ENCODE measurements at places on chromosomes 13 and 19.

DNA sequence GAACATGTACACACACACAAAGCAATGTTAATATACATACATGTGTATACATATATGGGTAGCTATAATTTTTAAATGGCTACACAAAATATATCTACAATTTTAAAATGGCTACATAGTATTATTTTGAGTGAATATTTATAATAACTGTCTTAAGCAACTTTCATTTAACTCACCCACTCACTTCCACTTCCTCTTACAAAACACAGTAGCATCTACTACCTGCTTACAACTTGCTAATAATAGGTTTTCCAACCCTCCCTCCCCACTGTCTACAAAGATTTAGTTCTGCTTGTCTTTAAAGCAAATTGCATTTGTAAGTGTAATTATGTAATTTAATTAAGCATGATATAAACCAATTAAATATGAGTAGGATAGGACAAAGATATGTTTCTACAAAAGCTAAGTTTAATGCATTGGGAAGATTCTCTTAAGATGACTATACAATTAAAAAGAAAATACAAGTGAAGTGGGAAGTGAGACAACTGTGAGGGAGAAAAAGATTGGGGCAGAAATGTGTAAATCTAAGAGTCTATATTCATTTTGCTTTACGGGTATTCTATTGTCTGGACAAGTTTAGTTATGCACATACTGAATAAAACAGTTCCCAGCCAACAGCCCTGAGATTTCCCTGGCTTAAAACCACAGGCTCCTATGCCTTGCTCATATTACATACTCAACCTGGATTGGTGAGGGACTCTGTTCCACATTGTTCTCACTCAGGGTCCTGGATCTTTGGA lies 583.1 kb downstream of the EFNB2 start:
- no peak for DNase-seq

GRCh38 chr13:96904232-96904631 lies 90.0 kb downstream of the OXGR1 start:
- no peak for DNase-seq

DNA sequence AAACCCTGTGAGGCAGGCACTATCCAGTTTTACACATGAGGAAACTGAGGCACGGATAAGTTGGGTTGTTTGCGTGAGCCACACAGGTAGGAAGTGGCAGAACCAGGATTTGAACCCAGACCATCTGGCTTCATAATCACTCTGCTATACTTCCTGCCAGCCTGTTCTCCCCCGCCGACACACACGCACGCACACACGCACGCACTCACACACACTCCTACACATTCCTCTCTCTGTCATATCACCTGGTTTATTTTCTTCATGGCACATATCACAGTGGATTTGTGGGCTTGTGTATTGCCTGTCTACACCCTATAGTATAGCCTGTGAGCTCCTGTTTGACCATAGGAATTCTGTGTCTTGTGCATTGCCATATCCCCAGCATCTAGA lies 140.0 kb downstream of the SIPA1L3 start:
- DNase-seq: no peak

- no peak for DNase-seq
Observed at GRCh38 chr13:100089465-100090032, 656 bp downstream of the PCCA start.

- DNase-seq: no peak
Observed at GRCh38 chr19:15315101-15315500, 17.2 kb downstream of the BRD4 start.

GRCh38 chr19:50803633-50804419 lies 13.6 kb downstream of the ACP4 start:
- DNase-seq: peak; percentile 6

DNA sequence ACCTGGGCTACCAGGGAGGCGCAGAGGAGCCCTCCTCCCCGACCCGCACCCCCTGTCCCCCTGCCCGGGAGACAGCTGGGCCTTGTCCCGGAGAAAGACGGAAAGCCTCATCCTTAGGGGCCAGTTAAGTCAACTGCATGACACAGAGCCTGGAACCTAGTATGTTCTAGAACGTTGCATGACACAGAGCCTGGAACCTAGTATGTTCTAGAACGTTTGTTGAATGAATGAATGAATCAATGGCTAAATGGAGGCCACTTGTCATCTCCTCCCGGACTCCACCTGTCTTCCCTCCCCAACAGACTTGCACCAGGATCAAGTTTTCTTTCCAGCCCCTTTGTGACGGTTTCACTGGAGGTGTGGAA lies 706 bp downstream of the SERP2 start:
- DNase-seq: no peak

GRCh38 chr19:10567656-10568055 lies 1.1 kb downstream of the CDKN2D start:
- DNase-seq: peak; percentile 31

DNA sequence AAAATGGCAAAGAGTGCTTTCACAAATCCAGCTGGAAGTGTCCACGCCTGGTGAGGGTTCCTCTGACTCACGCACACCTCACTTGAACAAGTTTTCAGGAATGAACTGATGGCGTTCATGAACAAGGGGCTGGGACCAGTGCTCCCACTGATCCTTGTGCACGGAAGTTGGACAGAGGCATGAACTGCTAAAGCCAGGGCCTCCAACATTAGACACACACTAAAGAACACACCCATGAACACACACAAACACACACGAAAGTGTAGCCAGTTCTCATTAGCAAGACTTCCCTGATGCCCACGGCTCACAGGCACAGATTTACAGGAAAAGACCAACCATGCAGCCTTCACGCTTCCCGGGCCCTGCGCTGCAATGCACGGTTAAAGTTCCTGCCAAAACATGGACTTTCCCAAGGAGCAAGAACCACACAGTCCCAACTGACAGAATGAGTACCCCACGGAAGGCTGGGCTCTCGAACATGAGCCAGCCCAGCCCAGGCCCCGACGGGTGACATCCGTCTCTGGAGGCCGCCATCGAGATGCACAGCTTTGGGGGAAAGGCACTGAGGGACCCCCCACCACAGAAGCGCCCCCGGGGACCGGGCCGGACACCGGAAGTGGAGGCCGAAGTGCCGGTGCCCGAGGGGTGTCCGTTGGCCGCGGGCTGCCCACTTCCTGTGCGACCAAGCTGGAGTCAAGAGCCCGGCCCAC lies 808 bp downstream of the DNMT1 start:
- no peak for DNase-seq

- DNase-seq: no peak
Observed at GRCh38 chr13:21973437-21974125, 302.7 kb downstream of the FGF9 start.

- DNase-seq: no peak
Observed at GRCh38 chr13:83503424-83503823, 378.9 kb downstream of the SLITRK1 start.

DNA sequence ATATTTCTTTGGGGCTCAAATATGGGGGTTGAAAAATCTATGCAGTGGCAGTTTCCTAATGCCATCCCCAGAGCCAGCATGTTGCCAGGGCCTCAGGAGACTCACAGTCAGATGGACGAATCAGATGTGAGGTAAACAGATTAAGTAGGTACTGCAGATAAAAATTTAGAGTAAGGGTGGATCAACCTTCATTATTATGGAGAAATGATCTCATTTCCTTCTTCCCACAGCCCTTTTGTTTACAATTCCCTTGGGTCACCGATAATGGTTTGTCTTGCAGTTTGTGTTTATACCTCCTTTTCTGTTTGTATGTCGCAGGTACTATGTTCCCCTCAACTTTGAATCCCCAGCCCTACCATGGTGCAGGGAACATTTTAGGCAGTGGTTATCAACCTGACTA lies 20.0 kb downstream of the DIAPH3 start:
- no peak for DNase-seq

DNA sequence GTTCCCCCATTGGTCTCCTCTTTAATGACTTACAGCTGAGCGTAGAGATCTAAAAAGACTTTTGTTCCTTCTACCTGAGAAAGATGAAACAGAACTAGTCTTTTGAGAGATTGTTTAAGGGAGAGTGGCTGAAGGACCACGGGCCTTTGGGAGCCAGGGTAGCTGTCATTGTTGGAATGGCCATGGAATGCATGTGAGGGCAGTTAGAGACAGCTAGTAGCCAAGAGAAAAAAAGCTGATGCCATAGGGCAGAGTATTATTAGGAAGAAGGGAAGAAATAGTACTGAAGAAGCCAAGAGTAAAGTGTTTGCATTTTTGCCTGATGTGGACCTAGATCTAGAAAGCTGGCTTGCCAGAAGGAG lies 5.6 kb downstream of the ZNF507 start:
- no peak for DNase-seq

DNA sequence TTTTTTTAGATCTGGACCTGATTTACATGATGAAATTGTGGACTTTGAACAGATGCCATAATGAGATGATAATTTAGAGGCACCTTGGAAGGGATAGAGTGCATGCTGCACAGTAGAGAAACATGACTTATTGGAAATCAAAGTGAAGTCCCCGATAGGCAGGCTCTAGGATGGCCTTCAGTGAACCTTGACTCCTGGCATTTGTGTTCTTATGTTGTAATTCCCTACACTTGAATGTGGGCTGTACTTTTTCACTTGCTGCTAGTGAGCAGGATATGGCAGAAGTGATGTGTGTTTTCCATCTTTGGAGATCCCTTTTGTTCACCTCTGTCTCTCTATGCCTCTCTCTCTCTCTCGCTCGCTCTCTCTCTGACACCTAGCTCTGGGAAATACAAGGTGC lies 1614.6 kb downstream of the PCDH9 start:
- DNase-seq: no peak
